Brain pericyte (primary cell): ENCODE measurements at places on chromosomes 11 and 22.

- no peak for DNase-seq
These were observed 9.2 kb downstream of the PRSS23 start for GRCh38 chr11:86809561-86809960.

- DNase-seq: no peak
These were observed 11.1 kb downstream of the APOL3 start for GRCh38 chr22:36149441-36149840.

DNA sequence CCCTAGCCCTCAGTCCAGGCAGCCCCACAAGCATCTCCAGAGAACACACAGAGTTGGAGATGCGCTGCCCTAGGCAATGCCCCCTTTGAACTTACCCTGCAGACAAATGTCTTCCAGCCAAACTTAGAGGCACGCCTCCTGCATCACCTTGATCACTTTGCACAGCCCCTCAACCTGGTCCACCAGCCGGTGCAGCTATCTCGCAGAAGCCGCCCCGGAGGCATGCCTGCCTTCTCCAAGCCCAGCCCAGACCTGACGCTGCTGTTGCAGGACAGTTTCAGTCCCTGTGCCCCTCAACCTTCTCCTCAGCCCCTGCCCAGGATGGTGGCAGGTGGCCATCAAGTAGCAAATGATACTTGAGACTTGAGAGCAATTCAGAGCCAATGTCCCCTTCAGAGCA is 16.7 kb upstream of the POU2AF1 start:
- DNase-seq: no peak

GRCh38 chr11:8091721-8092120 is 10.7 kb downstream of the TUB start:
- no peak for DNase-seq
